ENCODE measurements at places on chromosomes 7 and 10.

DNA sequence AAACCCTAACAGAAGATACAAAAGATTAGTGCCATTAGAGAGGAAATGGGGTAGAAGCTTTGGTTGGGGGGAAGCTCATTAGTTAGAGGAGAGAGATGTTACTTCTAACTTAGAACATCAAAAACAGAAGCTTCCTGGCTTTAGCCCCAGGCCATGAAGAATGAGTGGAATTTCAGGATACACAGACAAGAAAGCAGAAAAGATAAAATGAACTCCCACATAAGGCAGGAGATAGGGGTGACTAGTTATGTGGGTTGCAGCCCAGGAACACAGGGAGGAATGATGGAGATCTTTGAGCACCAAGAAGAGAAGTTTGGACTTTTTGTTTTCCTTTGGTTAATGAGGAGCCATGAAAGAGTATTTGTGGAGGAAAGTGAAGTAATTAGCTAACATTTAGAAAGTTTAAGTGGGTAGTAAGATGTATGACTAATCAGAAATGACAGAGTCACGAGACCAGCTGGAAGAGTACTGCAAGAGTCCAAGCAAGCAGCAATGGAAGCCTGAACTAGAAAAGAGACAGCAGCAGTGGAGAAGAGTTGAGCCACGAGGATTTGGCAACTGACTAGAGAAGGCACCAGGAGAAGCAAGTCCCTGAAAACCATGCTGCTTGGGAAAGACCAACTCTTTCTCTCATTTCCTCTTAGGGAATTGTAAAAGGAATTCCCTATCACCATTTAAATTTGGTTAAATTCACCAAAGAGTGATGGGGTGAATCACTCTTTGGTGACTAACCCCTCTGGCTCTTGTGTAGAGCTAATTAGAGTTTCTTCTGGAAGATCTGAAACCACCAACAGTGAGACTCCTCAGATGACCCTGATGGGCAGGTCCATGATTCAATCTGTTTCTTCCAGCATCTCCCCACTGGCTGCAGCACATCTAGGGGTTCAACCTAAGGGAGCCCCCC, 131.9 kb downstream of the KCNMA1 start:
- no peak for DNase-seq

DNA sequence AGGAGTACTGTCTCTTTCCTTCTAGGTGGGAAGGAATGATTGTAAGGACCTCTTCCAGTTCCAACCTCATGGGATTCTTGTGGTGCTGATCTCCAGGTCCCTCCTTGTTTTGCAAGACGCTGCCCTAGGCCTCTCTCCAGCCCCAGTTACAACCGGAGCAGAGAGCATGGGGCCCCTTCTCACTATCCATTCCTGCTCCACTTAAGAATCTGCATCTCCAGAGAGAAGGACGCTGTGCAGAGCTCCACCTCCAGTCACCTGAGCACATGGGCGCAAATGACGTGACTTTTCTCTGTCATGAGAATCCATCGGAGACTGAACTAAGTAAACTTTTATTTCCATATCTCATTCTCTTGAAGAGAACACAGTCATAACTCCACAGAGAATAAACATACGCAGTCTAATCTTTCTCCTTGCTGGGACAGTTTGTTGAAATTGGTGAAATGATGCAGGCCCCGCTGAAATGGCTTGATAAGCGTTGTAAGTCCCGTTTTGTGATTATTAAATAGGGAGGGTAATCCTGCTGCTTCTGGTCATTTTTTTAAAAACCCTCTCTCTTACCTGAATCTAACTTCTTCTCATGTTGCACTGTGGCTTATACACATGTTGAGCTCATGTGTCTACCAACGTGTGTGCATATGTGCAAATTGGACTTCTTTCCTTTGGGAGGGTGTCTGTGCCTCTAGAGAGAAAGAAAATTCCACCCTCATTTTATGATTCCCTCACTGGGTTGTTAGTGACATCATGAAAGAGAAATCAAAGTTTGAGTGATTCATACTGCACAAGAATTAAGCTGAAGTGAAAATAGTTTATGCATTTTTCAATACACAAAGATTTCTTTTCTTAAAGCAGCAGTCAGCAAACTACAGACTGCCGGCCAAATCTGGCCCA, 133.2 kb upstream of the TBX20 start:
- no peak for DNase-seq

DNA sequence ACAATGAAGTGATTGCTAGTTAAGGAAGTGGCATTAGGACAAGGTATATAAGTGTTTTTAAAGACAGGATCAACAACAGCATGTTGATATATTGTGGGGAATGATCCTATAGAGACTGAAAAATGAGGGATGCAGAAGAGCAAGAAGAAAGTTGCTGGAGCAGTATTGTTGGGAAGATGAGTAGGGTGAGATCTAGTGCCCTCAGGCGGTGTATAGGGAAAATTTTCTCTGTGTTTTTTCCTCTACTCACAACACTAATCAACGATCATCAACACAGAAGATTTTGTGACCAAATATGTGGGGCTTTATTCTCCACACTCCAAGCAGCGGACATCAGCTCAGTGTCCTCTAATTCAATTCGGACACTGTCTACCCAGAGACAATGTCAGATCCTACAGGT, 9.6 kb upstream of the PTTG1IP2 start:
- DNase-seq, result no peak

DNA sequence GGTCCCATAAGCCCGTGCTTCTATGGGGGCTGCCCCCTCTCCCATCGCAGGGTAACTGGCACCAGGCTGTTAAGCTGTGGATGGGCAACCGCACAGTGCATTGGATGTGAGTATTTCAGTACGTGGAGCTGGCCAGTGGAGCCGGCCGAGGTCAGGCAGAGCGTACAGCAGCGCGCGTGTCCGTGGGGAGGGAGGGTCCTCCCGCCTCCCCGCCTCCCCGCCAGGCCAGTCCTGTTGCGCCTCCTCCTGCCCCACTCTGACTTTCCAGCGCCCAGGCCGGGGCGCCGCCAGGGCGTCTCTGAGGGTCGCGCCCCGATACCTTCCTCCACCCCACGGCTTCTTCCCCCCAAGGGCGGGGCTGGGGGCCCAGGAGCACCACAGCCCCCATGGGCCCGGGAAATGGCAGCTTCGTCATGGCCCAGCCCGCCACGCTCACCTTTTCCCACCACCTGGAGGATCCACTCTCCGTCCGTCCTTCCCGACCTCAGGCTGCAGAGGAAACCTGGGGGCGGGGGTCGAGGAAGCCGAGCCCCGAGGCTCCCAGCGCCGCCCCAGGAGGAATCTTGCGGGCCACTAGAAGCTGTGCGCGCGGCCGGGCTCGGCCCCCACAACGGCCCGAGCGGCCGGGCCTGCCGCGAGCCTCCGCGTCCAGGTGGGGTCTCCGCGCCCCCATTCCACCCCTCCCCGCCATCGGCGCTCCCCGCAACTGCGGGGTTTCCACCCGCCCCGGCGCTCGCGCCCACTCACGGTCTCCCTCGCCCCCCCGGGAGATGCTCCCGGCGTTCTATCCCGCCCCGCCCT, 831 bp upstream of the PFKP start:
- DNase-seq, result no peak

DNA sequence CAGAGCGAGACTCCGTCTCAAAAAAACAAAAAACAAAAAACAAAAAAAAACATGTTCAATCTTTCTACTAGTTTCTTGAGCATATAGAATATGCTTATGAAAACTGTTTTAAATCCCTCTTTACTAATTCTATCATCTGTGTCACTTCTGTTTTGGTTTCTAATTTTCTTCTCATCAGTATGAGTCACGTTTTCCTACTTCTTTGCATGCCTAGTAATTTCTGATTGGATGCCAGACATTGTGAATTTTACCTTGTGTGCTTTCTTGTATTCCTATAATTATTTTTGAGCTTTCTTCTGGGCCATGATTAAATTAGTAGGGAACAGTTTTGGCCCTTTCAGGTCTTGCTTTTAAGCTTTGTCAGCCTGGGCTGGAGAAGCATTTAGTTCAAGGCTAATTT, 9.9 kb downstream of the MICU1 start:
- DNase-seq, result no peak

DNA sequence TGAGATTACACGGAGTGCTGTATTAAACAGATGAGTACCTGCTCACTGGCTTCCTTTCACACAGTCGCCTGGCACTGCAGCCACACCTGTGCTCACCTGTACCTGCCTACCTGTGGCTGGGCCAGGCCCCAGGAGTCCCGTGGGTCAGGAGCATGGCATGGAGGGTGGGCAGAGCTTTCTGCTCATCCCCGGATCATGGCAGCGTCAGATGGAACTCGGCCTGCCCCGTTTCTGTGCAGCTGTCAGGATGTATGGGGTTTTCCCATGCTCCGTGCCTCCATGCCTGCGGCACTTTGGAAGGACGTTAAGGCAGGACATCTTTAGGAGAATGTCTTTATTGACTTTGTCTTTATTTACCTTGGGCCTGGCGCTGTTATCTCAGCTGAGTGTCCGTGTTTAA, 112.2 kb downstream of the MGMT start:
- no peak for DNase-seq

- peak; percentile 41 for DNase-seq
Measured at GRCh38 chr10:71635251-71635866, 84.2 kb downstream of the C10orf105 start.

GRCh38 chr7:65477326-65477725, 103.7 kb downstream of the ZNF92 start:
- DNase-seq, result no peak

DNA sequence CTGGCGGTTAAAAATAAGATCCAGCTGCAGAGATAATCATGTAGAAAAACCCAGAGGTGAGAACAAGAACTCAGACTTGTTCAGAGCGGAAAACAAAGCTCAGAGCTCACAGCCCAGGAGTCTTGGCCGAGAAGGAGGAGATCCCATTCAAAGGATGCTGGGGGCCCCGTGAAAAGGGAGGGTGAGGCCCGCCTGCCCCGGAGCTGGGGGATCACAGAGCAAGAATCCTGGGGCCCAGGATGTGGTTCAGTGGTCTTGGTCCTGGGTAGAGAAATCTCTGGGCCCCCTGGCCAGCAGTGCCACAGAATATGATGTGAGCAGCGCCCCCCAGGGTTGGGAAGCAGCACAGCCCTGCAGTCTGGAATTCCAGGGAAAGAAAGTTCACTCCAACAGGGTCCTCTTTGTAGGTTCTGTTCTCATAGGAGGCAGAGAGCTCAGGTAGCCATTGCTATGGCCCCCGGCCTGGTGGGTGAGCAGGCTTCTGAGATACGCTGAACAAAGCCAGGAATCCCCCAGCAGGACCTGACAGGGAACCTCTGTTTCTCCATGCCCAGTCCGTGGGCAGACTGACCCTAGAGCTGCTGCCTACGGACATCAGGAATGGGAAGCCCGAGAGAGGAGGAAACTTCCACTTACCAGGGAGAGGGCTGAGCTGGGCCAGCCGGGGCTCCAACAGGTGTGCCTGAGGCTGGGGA, 77.7 kb upstream of the GNA12 start:
- DNase-seq, result no peak

GRCh38 chr7:8125680-8126444, 136.1 kb downstream of the ICA1 start:
- DNase-seq, result peak; percentile 44

GRCh38 chr7:141990011-141990725, 5.5 kb upstream of the MGAM start:
- DNase-seq, result no peak

DNA sequence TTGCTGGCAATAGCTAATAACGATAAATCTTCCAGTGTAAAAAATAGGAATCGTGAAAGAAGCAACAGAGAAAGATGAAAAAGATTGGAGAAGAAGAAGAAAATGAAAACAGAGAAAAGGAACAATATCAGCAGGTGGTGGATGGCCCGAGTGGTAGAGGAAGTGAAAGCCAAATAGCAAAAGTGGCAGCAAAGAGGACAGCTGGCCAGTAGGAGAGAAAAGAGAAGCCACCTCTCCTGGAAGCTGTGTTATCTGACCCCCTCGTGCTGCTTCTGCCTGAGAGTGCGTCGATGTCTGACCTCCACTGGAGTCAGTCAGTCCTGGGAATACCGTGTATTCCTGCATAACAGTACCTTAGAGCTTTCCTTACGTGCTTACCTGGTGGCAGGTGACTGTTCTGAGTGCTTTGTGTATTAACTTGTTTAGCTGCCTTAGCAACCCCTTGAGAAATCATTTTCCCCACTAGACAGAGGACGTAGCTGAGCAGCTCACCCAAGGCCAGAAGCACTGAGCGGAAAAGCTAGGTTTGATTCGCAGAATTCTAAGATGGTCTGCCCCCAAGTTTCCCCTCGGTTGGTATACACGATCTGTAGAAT, 88.3 kb downstream of the CHN2 start:
- no peak for DNase-seq

GRCh38 chr10:61492364-61492995, 39.3 kb upstream of the TMEM26 start:
- no peak for DNase-seq

- no peak for DNase-seq
Measured at GRCh38 chr7:159067576-159068487, 76.8 kb downstream of the VIPR2 start.

- DNase-seq, result no peak
Measured at GRCh38 chr10:18399158-18399557, 252.2 kb downstream of the NSUN6 start.

DNA sequence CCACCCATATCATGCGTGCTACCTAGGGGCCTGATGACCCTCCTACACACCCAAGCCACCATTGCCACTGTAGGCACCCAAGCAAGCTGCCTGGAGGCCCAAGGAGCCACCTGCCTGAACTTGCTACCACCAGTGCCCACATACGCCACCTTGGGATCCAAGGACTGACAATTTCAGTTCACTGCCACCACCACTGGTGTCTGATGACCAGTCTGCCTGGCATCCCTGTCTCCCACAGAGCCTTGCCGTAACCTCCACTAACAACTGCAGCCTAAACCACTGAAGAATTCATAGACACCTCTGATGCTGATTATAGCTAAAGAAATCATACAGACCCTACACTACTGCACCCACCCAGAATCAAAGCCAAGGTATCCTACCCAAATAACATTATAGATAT, 58.8 kb downstream of the TMEM178B start:
- no peak for DNase-seq

GRCh38 chr7:126940723-126941307, 311.9 kb downstream of the GRM8 start:
- DNase-seq, result no peak

DNA sequence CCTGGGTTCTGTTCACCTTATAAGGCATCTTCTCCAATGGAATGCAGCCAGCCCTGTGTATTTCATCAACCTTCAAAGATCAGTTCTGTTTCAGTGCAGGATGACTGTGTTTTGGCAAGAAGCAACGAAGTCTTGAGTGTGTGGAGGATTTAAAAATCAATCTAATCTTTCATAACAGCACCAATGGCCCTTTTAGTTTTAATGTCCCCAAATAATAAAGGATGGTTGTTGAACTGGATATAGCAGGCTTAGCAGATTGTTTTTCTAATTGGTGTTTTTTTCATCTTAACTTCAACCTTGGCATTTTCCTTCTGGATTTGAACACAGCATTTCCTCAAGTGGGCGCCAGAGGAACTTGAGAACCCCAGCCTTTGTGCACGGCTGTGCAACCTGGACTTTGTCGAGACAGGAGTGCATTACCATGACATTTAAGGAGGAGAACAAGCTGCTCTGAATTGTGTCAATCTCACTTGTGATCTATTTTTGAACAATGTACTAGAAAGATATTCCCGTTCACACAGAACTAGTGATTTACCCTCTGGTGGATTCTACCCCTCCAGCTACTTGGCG, 313.3 kb upstream of the AKR1E2 start:
- peak; percentile 35 for DNase-seq

All from left colon (tissue), 2 donors.